ENCODE measurements at places on chromosomes 1 and 21. TPM values are rescaled to one million over a fixed set of nuclear protein-coding genes. Genes with fewer than 3 reads are reported as not detected.

The ATXN7L2 gene
- 6.8 TPM for total RNA-seq

The TGFB2 gene
- 184 TPM for total RNA-seq

The ZNF683 gene
- total RNA-seq = not detected

The ST6GALNAC3 gene
- 7.3 TPM for total RNA-seq

DNA sequence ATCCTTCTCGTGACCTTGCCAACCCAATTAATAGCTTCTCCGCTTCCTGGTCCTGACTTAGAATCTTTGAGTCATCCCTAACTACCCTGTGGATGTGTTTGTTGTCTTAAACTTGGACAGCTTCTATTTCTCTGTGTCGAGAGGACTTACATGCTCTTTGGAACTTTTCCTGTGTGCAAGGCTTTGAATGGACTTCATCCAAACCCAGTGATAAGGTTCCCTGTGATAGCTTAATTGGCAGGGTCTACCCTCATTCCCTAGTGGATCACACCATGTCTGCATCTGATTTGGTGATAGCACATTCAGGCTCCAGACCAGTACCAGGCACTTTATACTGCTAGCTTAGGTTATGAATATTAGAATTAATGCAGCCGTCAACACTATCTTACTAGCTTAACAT, 378.2 kb upstream of the KAZN start:
- DNase-seq = no peak
- no peaks in the 10 kb centered on the region for H3K4me1 ChIP-seq
- no peak overlapping the region for H3K4me3 ChIP-seq
- H3K36me3 ChIP-seq = no peaks in the 10 kb centered on the region

GRCh38 chr21:23639721-23640120, 1967.6 kb downstream of the MRPL39 start:
- no peaks in the 10 kb centered on the region for H3K27me3 ChIP-seq
- DNase-seq = no peak
- no peak overlapping the region for H3K27ac ChIP-seq
- H3K36me3 ChIP-seq = no peaks in the 10 kb centered on the region
- H3K4me3 ChIP-seq = no peak overlapping the region
- no peaks in the 10 kb centered on the region for H3K4me1 ChIP-seq

- peak overlapping the region; percentile 91 for H3K27ac ChIP-seq
- DNase-seq = no peak
- H3K4me3 ChIP-seq = peak overlapping the region; percentile 70
- H3K4me1 ChIP-seq = peaks cover 38% of the 10 kb centered on the region
Observed at GRCh38 chr1:225519166-225519863, 91.5 kb upstream of the LBR start.

DNA sequence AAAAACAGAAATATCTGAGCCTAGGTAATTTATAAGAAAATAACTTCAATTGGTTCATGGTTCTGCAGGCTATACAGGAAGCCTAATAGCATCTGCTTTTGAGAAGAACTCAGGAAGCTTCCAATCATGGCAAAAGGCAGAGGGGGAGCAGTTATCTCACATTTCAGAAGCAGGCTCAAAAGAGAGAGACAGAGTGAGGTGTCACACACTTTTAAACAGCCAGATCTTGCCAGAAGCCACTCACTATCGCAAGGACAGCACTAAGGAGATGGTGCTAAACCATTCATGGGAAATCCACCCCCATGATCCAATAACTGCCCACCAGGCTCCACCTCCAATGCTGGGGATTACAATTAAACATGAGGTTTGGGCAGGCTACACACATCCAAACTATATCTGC, 25.5 kb downstream of the RGS18 start:
- no peak overlapping the region for H3K4me3 ChIP-seq
- H3K36me3 ChIP-seq = no peaks in the 10 kb centered on the region
- DNase-seq = no peak
- H3K27me3 ChIP-seq = no peaks in the 10 kb centered on the region
- no peak overlapping the region for H3K27ac ChIP-seq

GRCh38 chr1:12447849-12448312, 170.1 kb downstream of the DHRS3 start:
- H3K27ac ChIP-seq = peak overlapping the region; percentile 90
- DNase-seq = no peak
- no peaks in the 10 kb centered on the region for H3K27me3 ChIP-seq
- peaks cover 67% of the 10 kb centered on the region for H3K4me1 ChIP-seq
- H3K4me3 ChIP-seq = no peak overlapping the region

- no peak overlapping the region for H3K27ac ChIP-seq
- H3K36me3 ChIP-seq = no peaks in the 10 kb centered on the region
- H3K27me3 ChIP-seq = no peaks in the 10 kb centered on the region
- H3K4me3 ChIP-seq = no peak overlapping the region
- no peaks in the 10 kb centered on the region for H3K4me1 ChIP-seq
Observed at GRCh38 chr21:10273196-10273595, 248.2 kb upstream of the TPTE start.

GRCh38 chr1:44290250-44291094, 64.6 kb downstream of the ERI3 start:
- H3K36me3 ChIP-seq = peaks cover 36% of the 10 kb centered on the region
- no peaks in the 10 kb centered on the region for H3K4me1 ChIP-seq
- DNase-seq = no peak
- no peak overlapping the region for H3K4me3 ChIP-seq
- H3K27ac ChIP-seq = no peak overlapping the region
- no peaks in the 10 kb centered on the region for H3K27me3 ChIP-seq

DNA sequence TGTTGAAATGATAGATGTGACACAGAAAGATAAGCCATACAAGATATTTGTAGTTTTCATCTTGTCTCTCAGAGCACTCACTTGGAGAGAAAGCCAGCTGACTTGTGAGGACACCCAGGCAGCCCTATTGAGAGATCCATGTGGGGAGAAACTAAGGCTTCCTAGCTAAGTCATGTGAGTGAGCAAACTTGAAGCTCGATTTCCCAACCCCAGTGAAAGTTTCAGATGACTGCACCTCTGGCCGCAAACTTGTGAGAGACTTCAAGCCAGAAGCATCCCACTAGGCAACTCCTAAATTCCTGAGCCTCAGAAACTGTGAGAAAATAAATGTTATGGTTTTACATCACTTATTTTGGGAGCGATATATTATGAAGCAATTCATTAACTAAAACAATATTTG, 832.3 kb downstream of the LTN1 start:
- H3K27ac ChIP-seq = no peak overlapping the region
- H3K4me3 ChIP-seq = no peak overlapping the region
- no peaks in the 10 kb centered on the region for H3K4me1 ChIP-seq
- no peak for DNase-seq

- peaks cover 10% of the 10 kb centered on the region for H3K4me1 ChIP-seq
- H3K4me3 ChIP-seq = peak overlapping the region; percentile 12
- H3K27ac ChIP-seq = no peak overlapping the region
- H3K27me3 ChIP-seq = no peaks in the 10 kb centered on the region
- DNase-seq = no peak
Observed at GRCh38 chr21:25313829-25314228, 293.5 kb downstream of the MRPL39 start.

- H3K27ac ChIP-seq = no peak overlapping the region
- no peak overlapping the region for H3K4me3 ChIP-seq
- H3K36me3 ChIP-seq = no peaks in the 10 kb centered on the region
- DNase-seq = no peak
Observed at GRCh38 chr1:214164173-214164572, 116.8 kb upstream of the SMYD2 start.

GRCh38 chr1:214476229-214476985, 75.0 kb downstream of the PTPN14 start:
- no peaks in the 10 kb centered on the region for H3K27me3 ChIP-seq
- H3K4me3 ChIP-seq = peak overlapping the region; percentile 45
- no peaks in the 10 kb centered on the region for H3K36me3 ChIP-seq
- peak overlapping the region; percentile 94 for H3K27ac ChIP-seq
- DNase-seq = no peak

DNA sequence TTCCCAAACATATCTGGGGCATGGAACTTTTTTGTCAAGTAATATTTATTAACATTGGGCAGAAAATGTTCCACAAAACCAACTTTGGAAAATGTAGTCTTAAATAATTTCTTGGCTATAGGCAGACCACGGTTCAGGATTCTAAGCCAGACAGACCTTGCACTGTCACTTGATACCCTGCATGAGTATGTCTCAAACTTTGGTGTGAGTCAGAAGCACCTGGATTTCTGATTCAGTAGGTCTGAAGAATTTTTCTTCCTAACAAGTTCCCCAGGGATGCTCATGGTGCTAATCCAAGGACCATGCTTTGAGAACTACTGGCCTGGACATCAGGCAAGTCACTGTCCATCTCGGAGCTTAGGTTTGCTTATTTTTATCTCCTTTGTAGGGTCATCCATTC, 562.0 kb downstream of the PLPP3 start:
- H3K4me3 ChIP-seq = no peak overlapping the region
- H3K27me3 ChIP-seq = no peaks in the 10 kb centered on the region
- no peaks in the 10 kb centered on the region for H3K4me1 ChIP-seq
- H3K27ac ChIP-seq = no peak overlapping the region
- peaks cover 4% of the 10 kb centered on the region for H3K36me3 ChIP-seq

- H3K4me3 ChIP-seq = no peak overlapping the region
- no peak overlapping the region for H3K27ac ChIP-seq
Observed at GRCh38 chr1:203704120-203704519, 60.9 kb upstream of the LAX1 start.

GRCh38 chr21:46022551-46023525, 41.3 kb downstream of the COL6A1 start:
- no peak overlapping the region for H3K27ac ChIP-seq
- H3K4me1 ChIP-seq = peaks cover 29% of the 10 kb centered on the region
- H3K4me3 ChIP-seq = no peak overlapping the region
- H3K27me3 ChIP-seq = no peaks in the 10 kb centered on the region
- no peak for DNase-seq
- H3K36me3 ChIP-seq = no peaks in the 10 kb centered on the region

DNA sequence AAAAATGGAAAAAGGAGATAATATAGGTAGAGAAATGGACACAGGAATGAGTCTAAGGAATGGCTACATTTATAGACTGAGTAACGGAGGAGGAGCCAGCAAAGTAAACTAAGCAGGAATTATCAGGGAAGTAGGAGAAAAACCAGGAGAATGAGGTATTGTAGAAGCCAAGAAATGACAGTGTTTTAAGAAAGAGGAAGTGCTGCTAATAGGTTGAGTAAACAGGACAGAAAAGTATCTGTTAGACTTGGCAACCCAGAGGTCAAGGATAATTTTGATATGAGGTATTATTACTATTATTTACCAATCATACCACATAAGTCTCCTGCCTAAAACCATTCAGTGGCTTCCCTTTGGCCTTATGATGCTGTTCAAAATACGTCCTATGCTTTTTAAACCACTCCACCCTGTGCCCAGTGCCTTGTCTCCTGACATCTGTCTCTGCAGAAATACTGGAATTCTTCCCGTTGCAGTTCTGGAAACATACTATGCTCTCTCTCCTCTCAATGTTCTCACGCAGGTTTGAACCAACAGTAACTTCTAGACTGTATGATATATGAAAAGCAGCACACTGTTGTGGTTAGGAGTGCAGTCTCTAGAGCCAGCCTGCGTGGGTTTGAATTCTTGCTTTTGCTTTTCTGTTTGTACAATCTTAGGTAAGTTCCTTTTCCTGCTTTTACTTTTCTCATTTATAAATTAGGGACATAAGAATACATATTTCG, 24.6 kb upstream of the NEK7 start:
- H3K4me3 ChIP-seq = no peak overlapping the region
- no peak overlapping the region for H3K27ac ChIP-seq
- H3K27me3 ChIP-seq = no peaks in the 10 kb centered on the region
- no peak for DNase-seq
- H3K36me3 ChIP-seq = no peaks in the 10 kb centered on the region

DNA sequence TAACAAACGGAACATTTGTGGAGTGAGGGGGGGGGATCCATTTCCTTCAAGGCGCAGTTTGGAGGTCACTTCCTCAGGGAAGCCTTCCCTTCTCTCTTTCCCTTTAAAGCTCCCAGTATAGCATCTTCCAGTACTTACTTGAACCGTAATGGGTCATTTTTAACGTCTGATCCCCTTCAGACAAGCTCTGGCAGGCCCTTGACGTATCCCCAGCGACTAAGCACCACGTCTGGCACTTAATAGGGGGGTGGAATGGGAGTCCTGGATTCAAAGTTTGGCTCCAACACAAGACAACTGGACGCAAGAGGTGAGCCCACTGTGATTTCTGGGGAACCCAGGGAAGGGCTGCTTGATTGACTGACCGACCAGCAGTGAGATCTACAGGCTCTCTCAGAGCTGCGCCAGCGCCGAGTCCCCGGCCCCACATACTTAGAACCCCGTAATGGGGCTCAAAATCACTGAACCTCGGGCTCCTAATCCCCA, 441 bp downstream of the YARS1 start:
- H3K4me1 ChIP-seq = peaks cover 51% of the 10 kb centered on the region
- H3K27me3 ChIP-seq = no peaks in the 10 kb centered on the region
- H3K36me3 ChIP-seq = peaks cover 18% of the 10 kb centered on the region

- H3K4me1 ChIP-seq = peaks cover 31% of the 10 kb centered on the region
- peak overlapping the region; percentile 82 for H3K4me3 ChIP-seq
- peak overlapping the region; percentile 85 for H3K27ac ChIP-seq
- no peaks in the 10 kb centered on the region for H3K27me3 ChIP-seq
- DNase-seq = peak; percentile 95
- H3K36me3 ChIP-seq = no peaks in the 10 kb centered on the region
Observed at GRCh38 chr1:243850452-243851256, 611 bp upstream of the AKT3 start.

DNA sequence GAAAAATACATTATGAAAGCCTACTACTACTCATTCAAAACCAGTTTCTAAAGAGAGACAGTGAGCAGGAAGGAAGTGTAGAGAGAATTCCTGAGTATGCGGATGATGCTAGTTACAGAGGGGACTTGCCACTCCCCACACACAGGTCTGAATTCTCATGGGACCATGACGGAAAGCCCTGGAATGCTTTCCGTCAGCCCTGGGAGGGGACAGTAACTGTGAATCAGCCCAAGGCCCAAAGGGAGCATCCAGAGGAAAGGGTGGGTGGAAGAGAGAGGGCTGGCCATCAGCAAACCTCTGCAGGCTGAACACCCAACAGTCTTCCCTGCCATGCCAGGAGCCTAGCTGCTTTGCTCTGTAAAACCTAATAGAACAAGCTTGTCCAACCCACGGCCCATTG, 36.4 kb downstream of the RCSD1 start:
- no peak overlapping the region for H3K27ac ChIP-seq
- H3K4me1 ChIP-seq = peaks cover 40% of the 10 kb centered on the region
- no peaks in the 10 kb centered on the region for H3K36me3 ChIP-seq
- no peaks in the 10 kb centered on the region for H3K27me3 ChIP-seq
- no peak overlapping the region for H3K4me3 ChIP-seq

DNA sequence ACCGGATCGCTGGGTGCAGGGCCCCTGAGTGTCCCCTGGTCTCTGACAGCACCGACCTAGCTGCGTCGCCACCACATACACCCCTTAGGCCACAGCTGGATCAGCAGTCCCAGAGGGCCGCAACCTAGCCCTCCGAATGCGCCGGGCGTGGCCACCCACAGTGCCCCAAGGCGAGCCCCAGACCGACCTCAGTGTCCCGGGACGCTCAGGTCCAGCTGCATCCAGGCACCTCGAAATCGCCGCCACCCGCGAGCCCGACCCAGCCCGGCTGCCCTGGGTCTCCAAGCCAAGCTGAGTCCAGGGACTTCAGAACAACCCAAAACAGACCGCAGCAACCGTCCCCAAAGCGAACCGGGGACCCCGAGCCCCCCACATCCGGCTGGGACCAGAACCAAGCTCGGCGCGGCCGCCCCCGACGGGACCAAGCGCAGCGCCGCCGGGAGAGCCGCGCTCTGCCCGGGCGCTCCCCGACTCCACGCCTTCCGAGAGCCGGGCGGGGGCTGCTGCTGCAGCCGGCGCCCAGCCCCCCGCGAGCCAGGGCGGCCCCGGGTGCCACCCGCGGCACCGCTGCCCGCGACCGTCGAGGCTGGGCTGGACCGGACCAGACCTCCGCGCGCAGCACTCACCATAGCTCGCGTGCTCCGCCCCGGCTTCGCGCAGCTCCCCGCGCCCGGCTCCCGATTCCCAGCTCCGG, 54.6 kb upstream of the ECE1 start:
- peak overlapping the region; percentile 86 for H3K4me3 ChIP-seq
- H3K27me3 ChIP-seq = no peaks in the 10 kb centered on the region
- no peak for DNase-seq
- H3K36me3 ChIP-seq = no peaks in the 10 kb centered on the region
- peak overlapping the region; percentile 59 for H3K27ac ChIP-seq

All from osteocyte (in vitro differentiated cells).